ENCODE measurements at places on chromosomes 7 and 10. TPM values are rescaled to one million over a fixed set of nuclear protein-coding genes. Genes with fewer than 3 reads are reported as not detected.

GRCh38 chr7:38105874-38106483 lies 72.1 kb upstream of the STARD3NL start:
- H3K36me3 ChIP-seq: no peaks in the 10 kb centered on the region
- no peak overlapping the region for H3K4me3 ChIP-seq
- DNase-seq: no peak
- peaks cover 2% of the 10 kb centered on the region for H3K4me1 ChIP-seq
- no peak overlapping the region for H3K27ac ChIP-seq

DNA sequence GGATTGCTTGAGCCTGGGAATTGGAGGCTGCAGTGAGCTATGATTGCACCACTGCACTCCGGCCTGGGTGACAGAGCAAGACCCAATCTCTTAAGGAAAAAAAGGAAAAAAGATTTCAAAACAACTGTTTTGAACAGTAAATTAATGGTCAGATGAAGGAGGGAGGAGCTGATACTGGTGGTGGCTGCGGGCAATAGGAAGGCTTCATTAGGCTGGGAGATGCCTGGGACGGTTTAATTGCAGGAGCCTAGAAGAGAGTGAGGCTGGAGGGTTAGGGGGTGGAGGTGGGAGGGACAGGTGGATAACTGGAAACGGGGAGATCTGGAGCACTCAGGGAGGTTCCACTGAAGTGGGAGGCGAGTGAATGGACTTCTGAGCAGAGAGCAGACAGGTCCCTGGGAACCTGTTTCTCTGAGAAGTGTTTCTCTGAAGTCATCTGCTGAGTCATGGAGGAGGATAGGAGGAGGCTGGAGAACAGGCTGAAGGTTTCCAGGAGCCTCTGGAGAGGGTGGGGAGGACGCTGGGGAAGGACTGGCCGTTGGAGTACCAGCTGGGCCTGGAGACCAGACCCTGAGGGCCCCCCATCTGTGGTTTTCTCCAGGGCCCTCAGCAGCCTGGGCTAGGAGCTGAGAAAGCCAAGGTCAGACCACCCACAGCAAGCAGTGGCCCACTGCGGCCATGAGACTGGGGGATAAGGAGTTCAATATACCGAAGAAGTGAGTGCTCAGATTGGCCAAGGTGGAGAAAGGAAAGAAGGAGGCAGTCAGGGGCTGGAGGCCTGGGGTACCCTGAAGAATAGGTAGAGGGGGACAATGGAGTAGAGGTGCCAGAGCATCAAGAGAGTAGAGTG lies 14.4 kb upstream of the YWHAG start:
- peaks cover 10% of the 10 kb centered on the region for H3K4me1 ChIP-seq
- H3K36me3 ChIP-seq: no peaks in the 10 kb centered on the region
- no peaks in the 10 kb centered on the region for H3K27me3 ChIP-seq
- H3K4me3 ChIP-seq: no peak overlapping the region
- DNase-seq: no peak
- H3K27ac ChIP-seq: no peak overlapping the region

DNA sequence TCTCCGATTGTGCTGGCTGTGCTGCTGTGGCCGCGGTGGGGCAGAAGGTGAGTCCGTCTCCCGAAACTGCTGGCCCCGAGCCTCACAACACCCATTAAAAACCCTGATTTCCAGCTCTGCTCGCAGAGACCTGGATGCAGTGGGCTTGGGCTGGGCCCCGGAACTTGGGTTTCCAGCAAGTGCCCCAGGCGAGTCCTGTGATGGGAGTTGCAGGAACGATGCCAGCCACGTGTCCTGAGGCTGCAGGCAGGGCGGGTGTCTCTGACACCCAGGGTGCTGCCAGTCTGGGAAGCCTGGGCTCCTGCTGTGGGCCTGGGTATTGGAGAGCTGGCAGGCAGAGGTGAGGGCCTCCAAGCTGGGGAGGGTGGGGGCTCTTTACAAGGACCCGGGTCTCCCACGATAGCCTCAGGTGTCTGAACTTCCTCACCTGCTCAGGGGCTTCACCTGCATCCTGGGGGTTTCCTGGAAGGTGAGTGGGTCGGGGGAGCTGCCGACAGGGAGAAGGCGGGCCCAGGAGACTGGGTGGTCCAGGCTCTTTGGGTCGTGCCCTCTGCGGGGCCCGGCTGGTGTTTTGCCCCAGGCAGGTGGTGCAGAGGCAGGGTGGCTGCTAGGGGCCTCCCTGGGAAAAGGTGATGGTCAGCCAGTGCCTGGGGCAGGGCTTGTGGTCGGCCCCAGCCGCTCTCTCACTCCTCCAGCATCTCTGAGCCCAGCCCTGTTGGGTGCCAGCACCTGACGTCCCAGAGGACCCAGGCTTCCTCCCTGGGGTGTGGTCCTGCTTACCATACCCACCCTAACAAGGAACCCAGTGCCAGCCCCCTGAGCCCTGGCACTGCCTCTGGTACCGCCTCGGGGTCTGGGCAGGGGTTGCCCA lies 180.3 kb downstream of the DNAJB6 start:
- no peak overlapping the region for H3K4me3 ChIP-seq
- no peaks in the 10 kb centered on the region for H3K4me1 ChIP-seq
- H3K27me3 ChIP-seq: peaks cover 23% of the 10 kb centered on the region
- H3K36me3 ChIP-seq: no peaks in the 10 kb centered on the region

DNA sequence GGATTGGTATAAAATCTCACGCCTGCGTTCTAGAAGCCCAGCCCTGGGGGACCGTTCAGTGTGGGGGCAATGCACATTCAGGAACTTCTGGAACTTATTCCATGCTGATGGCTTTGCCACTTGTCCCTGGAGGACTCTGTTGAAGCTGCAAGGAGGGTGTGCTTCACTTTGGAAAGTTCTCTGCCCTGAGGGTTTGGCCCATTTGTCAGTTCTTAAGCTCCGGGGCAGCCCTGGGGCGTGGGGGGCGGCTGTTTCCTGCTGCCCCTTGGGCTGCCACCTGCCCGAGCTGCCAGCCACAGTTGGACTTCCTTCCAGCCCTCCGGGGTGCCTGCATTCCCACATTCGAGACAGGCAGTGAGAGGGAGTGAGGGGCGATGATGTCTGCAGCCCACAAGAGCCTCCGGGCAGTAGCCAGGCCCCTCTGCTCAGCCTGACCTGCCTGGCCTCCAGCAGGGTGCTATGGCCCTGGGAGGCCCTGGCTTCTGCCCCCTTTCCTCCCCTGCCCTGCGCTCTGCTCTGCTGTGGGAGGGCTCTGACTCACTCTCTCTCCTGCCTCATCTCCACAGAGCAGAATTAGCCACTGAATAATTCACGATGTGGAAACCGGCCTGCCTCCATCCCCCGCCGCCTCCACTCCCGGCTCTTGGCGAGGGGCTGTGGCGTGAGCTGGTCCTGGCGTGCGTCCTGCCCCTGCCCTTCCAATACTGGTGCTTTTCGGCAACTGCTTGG lies 1.9 kb downstream of the TTYH3 start:
- peak overlapping the region; percentile 76 for H3K27ac ChIP-seq
- peak; percentile 83 for DNase-seq
- H3K4me1 ChIP-seq: peaks cover 82% of the 10 kb centered on the region
- no peaks in the 10 kb centered on the region for H3K27me3 ChIP-seq
- H3K36me3 ChIP-seq: no peaks in the 10 kb centered on the region
- H3K4me3 ChIP-seq: peak overlapping the region; percentile 93

Gene STEAP2
- total RNA-seq: 2.9 TPM

Measured in suprapubic skin (tissue), 4 donors.